Cortex of kidney (tissue), 1 donor: ENCODE measurements at places on chromosomes 5 and 9.

DNA sequence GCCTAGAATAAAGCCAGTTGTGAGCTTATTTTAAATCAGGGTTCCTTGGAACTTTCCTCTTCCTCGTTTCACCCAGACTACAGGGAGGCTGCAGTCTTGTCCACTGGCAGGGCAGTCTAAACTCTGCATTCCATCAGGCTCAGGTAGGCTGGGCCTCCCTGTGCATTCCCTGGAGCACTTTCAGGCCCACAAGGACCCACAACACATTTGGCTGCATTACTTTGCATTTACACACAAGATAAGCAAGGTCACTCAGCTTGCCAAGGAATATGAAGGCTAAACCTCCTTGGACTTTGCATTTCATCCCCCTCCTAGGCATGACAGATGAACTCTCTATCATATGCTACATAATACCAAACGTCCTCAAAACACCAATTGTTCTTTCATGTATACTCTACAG lies 104.2 kb downstream of the MARCHF3 start:
- no peak for DNase-seq

DNA sequence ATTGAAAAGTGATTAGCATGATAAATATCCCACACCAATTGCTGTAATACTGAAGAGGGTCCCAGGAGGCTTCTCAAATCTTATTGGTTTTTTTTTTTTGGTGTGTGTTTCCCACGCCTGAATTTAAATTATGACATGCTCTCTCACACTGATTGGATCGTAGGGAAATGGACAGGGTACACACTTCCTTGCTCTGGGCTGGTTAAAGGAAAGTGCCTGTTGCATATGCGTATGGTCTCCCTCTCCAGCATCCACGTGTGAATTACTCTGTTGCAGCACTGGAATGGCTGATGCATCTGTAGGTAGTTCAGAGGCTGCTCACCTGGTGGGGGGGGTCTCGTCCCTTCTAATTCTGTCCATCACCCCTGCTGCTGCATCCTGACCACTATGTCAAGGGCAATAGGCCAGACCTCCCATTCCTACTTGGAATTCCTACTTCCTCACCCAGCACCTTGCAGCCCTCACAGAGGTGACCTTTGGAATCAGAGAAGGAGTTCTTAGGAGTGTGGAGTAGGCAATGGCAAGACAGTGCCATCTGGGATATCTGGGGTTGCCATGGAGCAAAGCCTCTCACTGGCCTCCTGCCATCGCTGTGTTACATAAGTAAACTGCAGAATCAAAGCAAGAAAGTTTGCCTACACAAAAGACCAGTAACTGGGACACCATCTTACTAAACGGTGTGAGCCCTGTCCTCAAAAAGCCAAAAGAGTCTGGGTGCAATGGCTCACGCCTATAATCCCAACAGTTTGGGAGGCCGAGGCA lies 71.4 kb upstream of the FBXW11 start:
- no peak for DNase-seq

DNA sequence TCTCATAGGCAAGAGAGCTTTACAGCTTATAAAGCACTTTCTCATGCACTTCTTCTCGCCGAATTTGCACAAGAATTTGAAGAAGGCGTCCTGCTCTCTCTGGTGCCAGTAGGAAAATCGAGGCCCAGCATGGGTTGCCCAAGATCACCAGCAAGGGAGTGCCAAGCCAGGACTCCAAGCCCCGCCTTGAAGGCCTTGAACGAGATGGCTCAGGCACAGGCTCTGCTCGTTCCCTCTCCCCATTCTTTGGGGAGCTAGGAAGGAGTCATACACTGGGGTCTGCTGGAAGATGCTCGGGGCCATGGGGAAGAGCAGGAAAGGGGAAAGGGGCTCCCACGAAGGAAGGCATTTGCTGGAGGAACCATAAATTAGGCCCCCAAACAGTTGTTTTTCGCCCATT lies 46.7 kb downstream of the PAX5 start:
- DNase-seq = no peak

DNA sequence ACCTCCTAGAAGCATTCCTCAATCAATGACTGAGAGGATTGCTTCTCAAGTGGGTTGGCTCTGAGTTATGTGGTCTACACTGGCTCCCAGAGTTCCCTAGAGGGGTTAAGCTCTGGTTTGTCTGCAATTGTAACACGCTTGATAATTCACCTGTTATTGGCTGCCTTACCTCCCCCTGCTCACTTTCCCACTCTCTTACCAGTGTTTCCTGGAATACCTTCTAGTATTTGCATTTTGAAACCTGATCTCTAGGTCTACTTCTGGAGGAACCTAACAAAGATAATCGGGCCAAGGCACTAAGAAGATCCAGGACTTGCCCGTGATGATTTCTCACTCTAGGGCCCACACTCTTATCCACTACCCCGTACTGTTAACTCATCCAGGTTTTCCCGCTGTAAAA lies 110.1 kb upstream of the MAP3K1 start:
- no peak for DNase-seq

- DNase-seq = no peak
Measured at GRCh38 chr9:34985311-34985899, 4.1 kb upstream of the DNAJB5 start.

DNA sequence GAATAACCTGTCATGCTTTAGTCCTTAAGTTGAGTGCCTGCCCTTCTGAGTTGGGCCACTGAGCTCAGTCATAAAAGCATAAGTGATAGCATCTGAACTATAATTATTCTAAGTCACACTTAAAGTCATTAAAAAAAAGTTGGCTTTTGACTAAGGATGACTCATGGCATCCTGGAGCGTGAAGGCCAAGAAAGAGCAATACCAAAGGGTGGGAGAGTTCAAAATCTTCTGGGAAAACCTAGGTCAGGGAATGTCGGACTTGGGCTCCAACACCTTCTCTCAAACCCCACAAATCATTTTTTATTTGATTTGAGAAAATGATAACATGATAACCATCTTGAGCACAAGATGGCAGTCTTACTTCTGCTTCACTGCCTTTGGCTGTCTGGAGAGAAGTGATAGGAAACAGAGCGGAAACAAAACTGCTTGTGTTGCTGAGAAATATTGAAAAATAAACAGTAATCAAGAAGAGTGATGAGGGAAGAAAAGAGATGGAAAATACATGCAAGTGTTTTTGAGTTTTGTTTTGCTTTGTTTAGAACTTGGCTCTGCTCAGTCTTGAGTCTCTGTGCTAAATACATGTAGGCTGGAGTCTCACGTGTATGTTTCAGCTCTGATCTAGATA lies 16.9 kb upstream of the NTRK2 start:
- no peak for DNase-seq

DNA sequence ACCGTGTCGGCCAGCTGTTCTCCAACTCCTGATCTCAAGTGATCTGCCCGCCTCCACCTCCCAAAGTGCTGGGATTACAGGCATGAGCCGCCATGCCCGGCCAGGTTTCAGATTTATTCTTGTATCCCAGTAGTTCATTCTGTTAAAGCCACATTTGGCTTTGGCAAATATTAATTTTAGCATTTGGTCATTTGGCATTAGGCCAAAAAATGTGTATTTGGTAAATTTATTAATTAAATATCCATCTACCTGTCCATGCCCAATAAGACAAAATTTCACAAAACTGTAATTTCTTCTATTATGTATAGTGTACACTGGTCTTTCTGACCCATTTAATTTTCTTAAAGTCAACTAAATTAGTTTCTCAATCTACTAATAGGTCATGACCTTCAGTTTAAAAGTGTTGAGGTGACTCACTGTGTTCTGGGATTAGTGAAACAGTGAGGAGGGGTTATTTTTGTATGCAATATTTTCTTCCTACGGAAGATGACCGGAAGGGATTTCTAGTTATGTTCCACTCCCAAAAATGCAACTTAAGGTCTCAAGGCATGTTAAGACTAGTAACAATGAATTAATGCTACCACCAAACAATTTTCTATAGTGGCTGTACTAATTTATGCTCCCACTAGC lies 21.0 kb downstream of the OSTF1 start:
- DNase-seq = no peak
